HCEC 1CT (cell line): ENCODE measurements at places on chromosomes 3 and 15.
A peak's percentile ranks its signal among the peaks of the same experiment; 100 is the strongest.

GRCh38 chr3:146590521-146590920 lies 14.6 kb downstream of the PLSCR5 start:
- DNase-seq: peak; percentile 18

DNA sequence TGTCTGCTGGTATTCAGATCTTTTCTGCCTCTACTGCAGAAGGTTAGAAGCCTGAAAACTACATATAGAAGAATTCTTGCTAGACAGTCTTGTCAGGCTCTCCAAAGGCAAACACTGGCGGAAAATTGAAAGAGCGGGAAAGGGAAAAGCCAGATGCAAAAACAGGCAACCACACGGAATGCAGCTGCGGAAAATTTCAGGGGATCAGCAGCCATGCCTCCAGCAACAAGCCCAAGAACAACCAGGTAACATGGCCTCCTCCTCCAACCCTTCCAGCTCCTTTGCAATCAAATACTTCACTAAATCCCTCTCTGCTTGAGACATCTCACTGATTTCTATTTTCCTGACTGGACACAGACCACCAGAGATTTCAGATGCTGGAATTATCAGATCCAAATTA lies 9.6 kb downstream of the UBP1 start:
- no peak for DNase-seq

DNA sequence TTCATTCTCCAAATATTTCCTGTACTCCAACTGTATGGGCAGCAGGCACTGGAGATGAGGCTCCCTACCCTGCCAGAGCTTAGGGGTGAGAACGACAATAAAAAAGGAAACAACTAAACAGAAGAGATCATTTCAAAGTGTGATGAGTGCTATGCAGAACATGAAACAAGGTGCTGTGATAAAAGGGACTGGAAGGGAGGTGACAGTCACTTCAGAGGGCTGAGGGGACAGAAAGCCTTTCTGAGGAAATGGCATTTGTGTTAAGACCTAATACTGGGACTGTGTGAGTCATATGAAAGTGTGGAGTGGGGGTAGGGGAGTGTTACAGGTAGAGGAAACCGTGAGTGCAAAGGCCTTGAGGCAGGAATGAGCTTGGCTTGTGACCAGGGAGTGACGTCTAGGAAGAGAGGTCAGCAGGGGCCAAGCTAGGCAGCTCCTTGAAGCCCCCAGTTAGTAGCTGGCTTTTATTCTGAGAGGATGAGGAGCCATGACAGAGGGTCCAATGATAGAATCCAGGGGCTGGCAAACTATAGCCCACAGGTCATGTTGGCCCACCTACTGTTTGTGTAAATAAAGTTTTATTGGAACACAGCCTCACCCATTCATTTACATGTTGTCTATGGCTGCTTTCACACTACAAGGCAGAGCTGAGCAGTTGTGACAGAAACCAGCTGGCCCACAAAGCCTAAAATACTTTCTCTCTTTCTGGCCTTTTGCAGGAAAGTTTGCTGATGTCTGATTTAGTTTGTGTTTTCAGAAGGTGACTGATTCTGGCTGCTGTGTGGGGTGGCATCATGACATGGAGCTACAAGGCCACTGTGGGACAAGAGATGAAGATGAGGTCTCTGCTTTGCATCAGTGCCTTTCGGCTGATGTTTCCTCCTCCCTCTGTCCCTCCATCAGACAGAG lies 56.6 kb downstream of the LSM3 start:
- DNase-seq: no peak

GRCh38 chr15:62362608-62363007 lies 197.5 kb upstream of the C2CD4B start:
- DNase-seq: peak; percentile 58

DNA sequence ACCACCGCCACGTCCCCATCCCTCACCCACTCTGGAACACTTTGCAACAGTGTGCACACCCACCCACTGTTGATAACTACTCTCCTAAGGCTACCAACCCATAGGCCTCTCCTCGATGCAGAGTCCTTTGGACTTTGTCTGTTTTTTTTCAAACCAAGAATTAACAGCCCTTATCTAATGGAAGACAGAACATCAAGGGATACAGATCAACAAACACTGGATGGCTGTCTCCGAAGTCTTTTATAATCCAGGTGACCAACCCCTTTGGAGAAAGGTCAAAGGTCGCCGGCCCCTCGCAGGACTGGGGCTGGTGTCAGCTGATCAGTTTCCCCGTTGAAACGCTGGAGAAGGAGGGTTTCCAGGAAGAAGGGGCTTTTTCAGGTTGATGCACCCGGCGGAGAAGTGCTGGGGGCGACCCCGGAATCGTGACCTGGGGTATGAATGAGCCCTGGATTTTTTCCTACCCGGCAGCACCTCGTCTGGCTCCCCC lies 532 bp downstream of the B4GALT4 start:
- DNase-seq: peak; percentile 20

DNA sequence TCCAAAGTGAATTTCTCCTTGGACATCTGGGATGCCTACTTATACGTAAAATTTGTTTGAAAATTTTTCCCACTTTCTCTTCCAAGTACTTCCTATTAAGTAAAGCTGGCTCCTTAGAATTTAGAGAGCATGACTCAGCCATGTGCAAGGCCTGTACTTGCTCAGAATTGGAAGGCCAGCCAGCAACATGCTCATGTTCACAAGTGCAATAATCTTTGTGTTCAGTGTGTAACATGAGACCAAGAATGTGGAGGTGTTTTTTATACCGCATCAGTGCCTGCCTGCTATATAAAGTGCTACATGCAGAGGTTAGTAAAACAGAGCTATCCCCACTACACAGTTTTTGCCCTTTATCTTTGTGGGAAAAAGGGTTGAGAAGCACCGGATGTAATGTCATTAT lies 151.9 kb upstream of the FEZF2 start:
- DNase-seq: peak; percentile 34

DNA sequence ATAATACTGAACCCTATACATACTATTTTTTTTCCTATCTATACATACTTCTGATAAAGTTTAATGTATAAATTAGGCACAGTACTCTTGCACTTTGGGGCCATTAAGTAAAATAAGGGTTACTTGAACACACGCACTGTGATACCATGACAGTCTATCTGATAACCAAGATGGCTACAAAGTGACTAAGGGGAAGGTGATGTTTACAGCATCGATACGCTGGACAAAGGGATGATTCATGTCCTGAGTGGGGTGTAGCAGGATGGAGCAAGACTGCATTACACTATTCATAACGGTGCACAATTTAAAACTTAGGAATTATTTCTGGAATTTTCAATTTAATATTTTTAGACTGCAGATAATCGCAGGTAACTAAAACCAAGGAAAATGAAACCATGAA lies 30.0 kb upstream of the SLC2A2 start:
- DNase-seq: peak; percentile 81

DNA sequence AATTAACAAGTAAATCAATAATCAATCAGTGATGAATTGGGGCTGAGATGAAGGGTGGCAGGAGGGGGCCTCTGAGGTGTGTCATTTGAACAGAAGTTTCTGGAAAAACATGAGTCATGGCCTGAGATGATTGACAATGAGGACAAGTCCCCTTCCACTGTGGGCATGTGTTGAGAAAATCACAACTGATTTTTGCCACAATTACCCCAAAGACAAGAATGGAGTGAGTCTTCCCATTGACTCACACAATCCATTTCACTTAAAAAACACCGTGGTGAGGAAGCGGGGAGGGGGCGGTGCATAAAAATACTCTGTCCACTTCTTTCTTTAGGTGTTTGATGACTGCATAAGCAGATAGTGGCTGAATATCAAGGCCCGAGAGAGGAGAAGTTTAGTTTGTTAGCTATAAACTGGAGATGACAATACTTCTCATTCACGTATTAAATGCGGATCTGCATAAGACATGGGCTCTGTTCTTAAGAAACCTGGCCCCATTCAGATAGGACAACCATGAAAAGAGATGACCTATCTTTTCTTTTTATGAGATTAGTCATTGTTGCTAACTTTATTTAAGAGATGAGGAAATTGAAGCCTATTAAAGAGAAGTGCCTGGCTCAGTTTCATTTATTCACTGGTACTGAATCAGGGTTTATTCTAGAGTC lies 34.7 kb downstream of the SHC4 start:
- no peak for DNase-seq

DNA sequence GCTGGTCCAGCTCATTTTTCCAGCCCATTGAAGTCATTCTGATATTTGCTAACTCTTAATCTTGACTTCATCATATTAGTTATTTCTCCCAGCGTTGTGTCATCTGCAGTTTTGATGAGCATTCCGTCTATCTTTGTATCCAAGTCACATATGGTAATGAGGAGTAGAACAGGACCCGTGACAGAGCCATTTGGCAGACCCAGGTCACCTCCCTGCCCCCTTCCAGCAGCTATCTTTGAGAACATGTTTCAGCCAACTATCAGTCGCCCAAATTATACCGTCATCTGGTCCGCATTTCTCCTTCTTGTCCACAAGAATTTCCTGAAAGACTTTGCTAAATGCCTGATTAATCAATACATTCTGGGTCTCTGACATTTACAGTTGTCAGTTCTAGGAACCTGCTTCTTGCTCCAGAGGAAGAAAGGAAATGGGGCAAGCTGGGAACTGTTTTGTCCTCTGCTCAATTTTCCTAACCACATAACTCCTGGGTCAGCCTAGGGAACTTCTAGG lies 347.1 kb upstream of the NR2E3 start:
- no peak for DNase-seq
